GM23248 (cell line): ENCODE measurements at places on chromosomes 5 and 9. TPM values are rescaled to one million over a fixed set of nuclear protein-coding genes. Genes with fewer than 3 reads are reported as not detected.
A peak's percentile ranks its signal among the peaks of the same experiment; 100 is the strongest.

The TNFSF8 gene
- not detected in 2 replicates for total RNA-seq

The INSL4 gene
- not detected in 2 replicates for total RNA-seq

DNA sequence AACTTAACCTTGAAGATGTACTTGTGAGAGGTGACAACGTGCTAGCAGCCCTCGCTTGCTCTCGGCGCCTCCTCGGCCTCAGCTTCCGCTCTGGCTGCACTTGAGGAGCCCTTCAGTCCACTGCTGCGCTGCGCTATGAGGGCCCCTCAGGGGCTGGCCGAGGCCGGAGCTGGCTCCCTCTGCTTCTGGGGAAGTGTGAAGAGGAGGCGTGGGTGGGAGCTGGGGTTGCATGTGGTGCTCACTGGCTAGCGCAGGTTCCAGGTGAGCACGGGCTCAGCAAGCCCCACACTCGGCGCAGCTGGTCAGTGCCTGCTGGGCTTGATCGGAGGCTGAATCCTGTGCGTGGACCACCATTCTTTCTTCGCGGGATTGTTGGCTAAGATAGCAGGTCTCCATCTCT lies 166.1 kb downstream of the MRPS30 start:
- no peak for DNase-seq

- no peak for DNase-seq
Measured at GRCh38 chr9:137497921-137498719, 39.0 kb upstream of the NSMF start.

- peak; percentile 79 for DNase-seq
Measured at GRCh38 chr5:124453221-124454051, 293.0 kb downstream of the ZNF608 start.

- DNase-seq, result no peak
Measured at GRCh38 chr5:163916376-163916775, 411.0 kb downstream of the MAT2B start.
